ENCODE measurements at places on chromosomes 1 and 21. TPM values are rescaled to one million over a fixed set of nuclear protein-coding genes. Genes with fewer than 3 reads are reported as not detected.

SLC45A1 gene
- total RNA-seq = 0.97 TPM

- DNase-seq = no peak
- H3K27ac ChIP-seq = no peak overlapping the region
- H3K4me1 ChIP-seq = peaks cover 32% of the 10 kb centered on the region
- peaks cover 4% of the 10 kb centered on the region for H3K27me3 ChIP-seq
- no peaks in the 10 kb centered on the region for H3K36me3 ChIP-seq
Measured at GRCh38 chr1:112513112-112513870, 4.5 kb downstream of the WNT2B start.

GRCh38 chr1:182809414-182809957, 19.9 kb downstream of the NPL start:
- H3K27ac ChIP-seq = no peak overlapping the region
- H3K4me1 ChIP-seq = no peaks in the 10 kb centered on the region
- no peaks in the 10 kb centered on the region for H3K27me3 ChIP-seq
- no peak overlapping the region for H3K4me3 ChIP-seq
- peaks cover 48% of the 10 kb centered on the region for H3K36me3 ChIP-seq

DNA sequence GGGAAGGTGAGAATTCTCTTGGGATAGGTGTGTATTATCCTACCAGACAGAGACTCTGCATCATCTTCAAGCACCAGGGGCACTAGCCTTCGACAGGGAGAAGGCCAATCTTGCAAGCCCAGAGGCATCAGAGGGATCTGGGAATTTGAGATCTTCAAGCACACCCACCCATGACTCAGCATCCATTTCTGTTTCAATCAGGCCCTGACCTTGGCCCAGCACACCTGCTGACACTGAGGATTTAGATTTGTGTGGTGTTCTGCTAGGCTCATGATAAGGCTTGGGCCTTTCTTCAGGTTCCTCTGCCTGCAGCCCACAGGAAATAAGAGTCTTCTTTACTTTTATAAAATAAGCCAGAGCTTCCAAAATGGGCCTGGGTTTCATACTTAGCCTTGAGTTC, 6.6 kb upstream of the PCP4 start:
- H3K36me3 ChIP-seq = no peaks in the 10 kb centered on the region
- H3K27me3 ChIP-seq = no peaks in the 10 kb centered on the region
- H3K4me3 ChIP-seq = no peak overlapping the region

All from suprapubic skin (tissue), 4 donors.